Esophagus (tissue), 2 donors: ENCODE measurements at places on chromosomes 12 and 14. TPM values are rescaled to one million over a fixed set of nuclear protein-coding genes. Genes with fewer than 3 reads are reported as not detected.

Gene SERPINA9
- polyA plus RNA-seq, result not detected

Gene OAS3
- 15.2 TPM for polyA plus RNA-seq

Gene TAS2R20
- polyA plus RNA-seq, result 0.08 TPM

Gene MIPOL1
- 1.5 TPM for polyA plus RNA-seq

Gene FAM186B
- polyA plus RNA-seq, result 0.08 TPM

Gene SERPINA12
- not detected for polyA plus RNA-seq

Gene ACOT6
- polyA plus RNA-seq, result not detected

Gene MIP
- polyA plus RNA-seq, result 0.04 TPM

Gene CACNA1C
- polyA plus RNA-seq, result 2.5 TPM

Gene C12orf50
- polyA plus RNA-seq, result not detected

Gene RNASE3
- not detected for polyA plus RNA-seq

Gene RIPK3
- 14.4 TPM for polyA plus RNA-seq

Gene TAS2R8
- polyA plus RNA-seq, result not detected

Gene TSPAN11
- 0.42 TPM for polyA plus RNA-seq

Gene TCTN2
- 1.8 TPM for polyA plus RNA-seq

Gene KERA
- polyA plus RNA-seq, result not detected

Gene SDR9C7
- polyA plus RNA-seq, result 9.4 TPM

Gene ADAMTS20
- polyA plus RNA-seq, result not detected

Gene RAN
- polyA plus RNA-seq, result 118 TPM

Gene MYF5
- polyA plus RNA-seq, result not detected

Gene SLC24A4
- 0.04 TPM for polyA plus RNA-seq

Gene KRT73
- polyA plus RNA-seq, result not detected

Gene RHOJ
- 2.5 TPM for polyA plus RNA-seq

Gene LMBR1L
- polyA plus RNA-seq, result 28.3 TPM

Gene RNASE7
- 92.8 TPM for polyA plus RNA-seq

Gene ACOT2
- 19.1 TPM for polyA plus RNA-seq

Gene RD3L
- polyA plus RNA-seq, result not detected

Gene NANOG
- under 0.01 TPM for polyA plus RNA-seq

Gene BICDL1
- 54.7 TPM for polyA plus RNA-seq

Gene SRSF5
- polyA plus RNA-seq, result 481 TPM

Gene PTPRO
- polyA plus RNA-seq, result 0.14 TPM

Gene TMTC3
- polyA plus RNA-seq, result 3.8 TPM

Gene CCDC197
- not detected for polyA plus RNA-seq

Gene ESPL1
- 66.1 TPM for polyA plus RNA-seq

Gene ACRBP
- 0.84 TPM for polyA plus RNA-seq
